ENCODE measurements at places on chromosomes 13 and 19. TPM values are rescaled to one million over a fixed set of nuclear protein-coding genes. Genes with fewer than 3 reads are reported as not detected.

DNA sequence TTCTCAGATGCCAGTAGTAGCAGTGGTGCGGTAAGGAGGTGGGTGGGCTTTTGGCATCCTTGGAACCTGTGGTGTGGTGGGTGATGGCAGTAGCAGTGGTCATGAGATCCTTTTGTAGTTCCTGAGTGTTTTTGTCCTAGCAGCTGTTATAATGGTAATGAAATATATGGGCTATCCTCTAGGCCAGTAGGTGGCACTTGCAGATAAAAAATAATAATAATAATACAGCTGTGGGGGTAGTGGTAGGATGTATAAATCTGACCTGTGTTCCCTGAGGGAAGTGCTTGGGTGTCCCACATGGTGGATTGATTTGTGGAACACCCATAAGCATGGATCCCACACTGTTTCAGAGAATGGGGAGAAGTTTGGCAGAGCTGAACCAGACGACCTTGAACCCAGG is 334.0 kb downstream of the SLITRK5 start:
- no peaks in the 10 kb centered on the region for H3K4me1 ChIP-seq
- no peak overlapping the region for H3K27ac ChIP-seq
- no peak overlapping the region for H3K4me3 ChIP-seq
- H3K27me3 ChIP-seq, result no peaks in the 10 kb centered on the region
- DNase-seq, result no peak
- no peaks in the 10 kb centered on the region for H3K36me3 ChIP-seq

GRCh38 chr19:8340341-8341096 is 2.5 kb downstream of the KANK3 start:
- no peak overlapping the region for H3K4me3 ChIP-seq
- DNase-seq, result no peak
- no peak overlapping the region for H3K27ac ChIP-seq
- H3K27me3 ChIP-seq, result no peaks in the 10 kb centered on the region
- H3K4me1 ChIP-seq, result no peaks in the 10 kb centered on the region

GRCh38 chr19:10736916-10737551 is 19.2 kb downstream of the DNM2 start:
- no peak overlapping the region for H3K4me3 ChIP-seq
- peak overlapping the region; percentile 54 for H3K27ac ChIP-seq
- H3K27me3 ChIP-seq, result no peaks in the 10 kb centered on the region
- peaks cover 15% of the 10 kb centered on the region for H3K4me1 ChIP-seq

- no peak for DNase-seq
- peaks cover 11% of the 10 kb centered on the region for H3K4me1 ChIP-seq
- peaks cover 56% of the 10 kb centered on the region for H3K36me3 ChIP-seq
- H3K27me3 ChIP-seq, result no peaks in the 10 kb centered on the region
- no peak overlapping the region for H3K4me3 ChIP-seq
Measured at GRCh38 chr13:114032126-114032799, 58.4 kb upstream of the C13orf46 start.

- no peaks in the 10 kb centered on the region for H3K27me3 ChIP-seq
- H3K4me1 ChIP-seq, result no peaks in the 10 kb centered on the region
- H3K4me3 ChIP-seq, result no peak overlapping the region
- DNase-seq, result no peak
- no peak overlapping the region for H3K27ac ChIP-seq
Measured at GRCh38 chr13:33832872-33833271, 14.9 kb downstream of the RFC3 start.

DNA sequence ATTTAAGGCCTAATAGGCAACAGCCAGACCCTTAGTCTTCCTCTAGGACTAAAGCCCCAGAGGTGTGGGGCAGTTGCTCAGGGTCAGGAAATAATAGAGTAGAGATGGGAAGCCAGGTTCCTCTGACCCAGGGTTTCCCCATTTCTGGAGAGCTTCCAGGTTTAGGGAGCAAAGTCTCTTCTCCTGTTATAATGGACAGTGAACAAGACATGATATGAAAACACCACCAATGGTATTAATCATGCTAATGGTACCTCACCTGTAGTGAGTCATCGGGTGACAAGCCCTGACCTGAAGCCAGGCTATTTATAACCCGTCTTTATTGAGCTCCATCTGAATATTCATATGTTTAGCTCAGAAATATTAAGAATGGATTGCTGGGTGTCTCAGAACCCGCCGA is 24.6 kb downstream of the BICRA start:
- H3K4me1 ChIP-seq, result no peaks in the 10 kb centered on the region
- no peaks in the 10 kb centered on the region for H3K36me3 ChIP-seq
- H3K27ac ChIP-seq, result no peak overlapping the region
- no peaks in the 10 kb centered on the region for H3K27me3 ChIP-seq
- no peak overlapping the region for H3K4me3 ChIP-seq
- DNase-seq, result no peak

DNA sequence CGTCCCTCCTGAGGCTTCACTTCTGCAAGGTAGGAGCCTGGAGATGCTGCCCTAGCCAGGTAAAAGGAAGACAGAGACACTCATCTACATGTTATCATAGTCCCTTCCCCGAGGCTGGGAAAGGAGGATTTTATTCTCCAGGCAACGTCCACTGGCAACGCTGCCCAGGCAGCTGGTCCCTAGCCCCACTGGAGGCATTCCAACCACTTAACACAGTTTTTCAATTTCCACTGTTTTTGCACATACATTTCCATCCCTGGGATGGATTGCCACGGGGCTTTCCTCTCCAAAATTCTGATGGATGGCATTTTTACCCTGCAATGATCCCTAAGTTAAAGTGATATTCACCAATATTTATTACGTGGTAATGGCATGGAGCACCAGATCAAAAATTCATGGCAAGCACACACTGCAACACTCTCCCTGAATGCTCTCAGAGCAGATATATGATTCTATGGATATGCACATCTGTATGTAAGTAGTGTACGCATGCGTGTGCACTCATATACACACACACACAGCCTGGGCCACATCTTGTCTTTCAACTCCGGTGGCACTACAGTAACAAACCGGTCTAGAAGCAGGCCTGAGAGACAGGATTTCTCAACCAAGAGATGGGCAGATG is 322.3 kb upstream of the TSHZ3 start:
- H3K36me3 ChIP-seq, result no peaks in the 10 kb centered on the region
- DNase-seq, result no peak
- H3K4me1 ChIP-seq, result no peaks in the 10 kb centered on the region
- no peaks in the 10 kb centered on the region for H3K27me3 ChIP-seq
- H3K4me3 ChIP-seq, result no peak overlapping the region

GRCh38 chr19:23052349-23052748 is 49.4 kb upstream of the ZNF728 start:
- H3K36me3 ChIP-seq, result no peaks in the 10 kb centered on the region
- H3K4me3 ChIP-seq, result no peak overlapping the region
- H3K4me1 ChIP-seq, result no peaks in the 10 kb centered on the region

DNA sequence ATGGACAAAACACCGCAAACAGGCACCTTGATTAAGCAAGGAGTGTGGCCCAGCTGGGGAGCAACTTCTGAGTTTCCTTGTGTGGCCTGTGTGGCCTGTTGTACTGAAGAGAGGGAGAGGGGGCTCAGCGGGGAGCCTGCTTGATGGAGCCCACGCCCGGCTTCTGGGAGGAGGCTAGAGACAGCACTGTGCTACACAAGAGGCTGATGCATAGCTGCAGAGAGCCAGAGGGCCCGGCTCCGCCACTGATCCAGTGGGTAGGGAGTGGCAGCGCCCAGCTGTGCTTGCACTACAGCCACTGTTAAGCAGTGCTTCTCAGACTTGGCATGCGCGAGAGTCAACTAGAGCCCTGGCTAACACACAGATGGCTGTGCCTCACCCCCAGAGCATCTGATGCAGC is 19.0 kb downstream of the LYL1 start:
- no peaks in the 10 kb centered on the region for H3K36me3 ChIP-seq
- H3K4me3 ChIP-seq, result no peak overlapping the region
- H3K4me1 ChIP-seq, result no peaks in the 10 kb centered on the region
- no peaks in the 10 kb centered on the region for H3K27me3 ChIP-seq
- DNase-seq, result no peak

GRCh38 chr13:50585674-50586413 is 257.6 kb downstream of the DLEU7 start:
- no peak overlapping the region for H3K4me3 ChIP-seq
- no peaks in the 10 kb centered on the region for H3K27me3 ChIP-seq
- H3K36me3 ChIP-seq, result no peaks in the 10 kb centered on the region

DNA sequence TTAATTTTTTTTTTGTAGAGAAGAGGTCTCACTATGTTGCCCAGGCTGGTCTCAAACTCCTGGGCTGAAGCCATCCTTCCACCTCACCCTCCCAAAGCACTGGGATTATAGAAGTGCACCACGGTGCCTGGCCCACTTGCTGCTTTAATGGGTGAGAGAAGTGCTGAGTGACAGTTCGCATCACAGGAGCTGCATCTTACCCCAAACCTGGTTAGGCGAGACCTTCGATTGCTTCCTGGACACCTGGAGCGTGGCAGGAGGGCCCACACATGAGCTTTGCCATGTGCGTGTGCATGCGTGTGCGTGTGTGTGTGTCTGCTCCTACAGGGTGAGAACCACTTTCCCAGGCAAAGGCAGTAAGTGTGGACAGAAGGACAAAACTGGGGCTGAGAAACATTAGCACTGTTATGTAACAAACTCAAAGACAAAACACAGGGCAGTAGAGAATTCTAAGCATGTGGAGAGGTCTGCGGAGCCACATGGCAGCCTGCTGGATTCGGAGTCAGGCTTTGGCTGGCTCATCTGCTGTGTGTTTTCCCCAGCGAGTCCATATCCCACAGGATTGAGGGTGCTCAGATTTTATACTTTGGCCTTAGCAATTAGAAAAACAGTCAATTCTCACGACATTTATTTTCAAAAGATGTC is 11.7 kb upstream of the MTIF3 start:
- no peaks in the 10 kb centered on the region for H3K27me3 ChIP-seq
- no peaks in the 10 kb centered on the region for H3K4me1 ChIP-seq
- H3K4me3 ChIP-seq, result no peak overlapping the region
- no peak for DNase-seq
- H3K36me3 ChIP-seq, result no peaks in the 10 kb centered on the region

DNA sequence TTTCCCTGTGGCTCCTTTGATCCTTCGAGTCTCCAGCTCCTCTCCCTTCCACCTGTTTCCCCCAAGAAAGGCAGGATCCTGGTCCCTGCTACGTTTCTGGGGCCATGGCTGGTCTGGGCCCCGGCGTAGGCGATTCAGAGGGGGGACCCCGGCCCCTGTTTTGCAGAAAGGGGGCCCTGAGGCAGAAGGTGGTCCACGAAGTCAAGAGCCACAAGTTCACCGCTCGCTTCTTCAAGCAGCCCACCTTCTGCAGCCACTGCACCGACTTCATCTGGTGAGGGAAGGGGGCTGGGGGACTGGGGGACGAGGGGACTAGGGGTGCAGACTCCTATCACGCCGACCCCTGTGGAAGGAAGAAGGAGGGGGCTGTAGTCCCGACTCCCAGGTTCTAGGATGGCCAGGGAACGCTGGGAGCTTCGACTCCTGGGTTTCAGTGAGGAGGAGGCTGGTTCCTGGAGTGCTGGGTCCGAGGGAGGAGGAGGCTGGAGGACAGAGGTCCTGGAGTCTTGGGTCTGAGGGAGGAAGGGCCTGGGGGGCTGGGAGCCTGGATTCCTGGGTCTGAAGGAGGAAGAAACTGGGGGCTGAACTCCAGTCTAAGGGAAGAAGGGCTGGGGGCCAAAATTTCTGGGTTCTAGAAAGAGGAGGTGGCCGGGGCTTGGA is 524 bp downstream of the PRKCG start:
- no peak overlapping the region for H3K27ac ChIP-seq
- H3K4me3 ChIP-seq, result no peak overlapping the region
- peaks cover 37% of the 10 kb centered on the region for H3K27me3 ChIP-seq
- H3K4me1 ChIP-seq, result peaks cover 41% of the 10 kb centered on the region
- H3K36me3 ChIP-seq, result no peaks in the 10 kb centered on the region

- no peaks in the 10 kb centered on the region for H3K27me3 ChIP-seq
- H3K36me3 ChIP-seq, result no peaks in the 10 kb centered on the region
- DNase-seq, result peak; percentile 17
- no peaks in the 10 kb centered on the region for H3K4me1 ChIP-seq
- H3K27ac ChIP-seq, result no peak overlapping the region
Measured at GRCh38 chr13:19927117-19927748, 31.3 kb upstream of the ZMYM2 start.

GRCh38 chr13:101291206-101291605 is 125.1 kb downstream of the NALCN start:
- H3K27ac ChIP-seq, result no peak overlapping the region
- no peaks in the 10 kb centered on the region for H3K27me3 ChIP-seq
- DNase-seq, result no peak
- no peak overlapping the region for H3K4me3 ChIP-seq
- no peaks in the 10 kb centered on the region for H3K4me1 ChIP-seq
- no peaks in the 10 kb centered on the region for H3K36me3 ChIP-seq

- no peak overlapping the region for H3K27ac ChIP-seq
- no peak for DNase-seq
- H3K4me3 ChIP-seq, result no peak overlapping the region
- no peaks in the 10 kb centered on the region for H3K36me3 ChIP-seq
- peaks cover 19% of the 10 kb centered on the region for H3K4me1 ChIP-seq
Measured at GRCh38 chr19:48718711-48719231, 754 bp downstream of the MAMSTR start.

- H3K4me3 ChIP-seq, result no peak overlapping the region
- H3K36me3 ChIP-seq, result no peaks in the 10 kb centered on the region
- H3K27me3 ChIP-seq, result no peaks in the 10 kb centered on the region
- H3K27ac ChIP-seq, result no peak overlapping the region
- DNase-seq, result no peak
- H3K4me1 ChIP-seq, result peaks cover 20% of the 10 kb centered on the region
Measured at GRCh38 chr19:1947651-1948209, 6.8 kb downstream of the CSNK1G2 start.

DNA sequence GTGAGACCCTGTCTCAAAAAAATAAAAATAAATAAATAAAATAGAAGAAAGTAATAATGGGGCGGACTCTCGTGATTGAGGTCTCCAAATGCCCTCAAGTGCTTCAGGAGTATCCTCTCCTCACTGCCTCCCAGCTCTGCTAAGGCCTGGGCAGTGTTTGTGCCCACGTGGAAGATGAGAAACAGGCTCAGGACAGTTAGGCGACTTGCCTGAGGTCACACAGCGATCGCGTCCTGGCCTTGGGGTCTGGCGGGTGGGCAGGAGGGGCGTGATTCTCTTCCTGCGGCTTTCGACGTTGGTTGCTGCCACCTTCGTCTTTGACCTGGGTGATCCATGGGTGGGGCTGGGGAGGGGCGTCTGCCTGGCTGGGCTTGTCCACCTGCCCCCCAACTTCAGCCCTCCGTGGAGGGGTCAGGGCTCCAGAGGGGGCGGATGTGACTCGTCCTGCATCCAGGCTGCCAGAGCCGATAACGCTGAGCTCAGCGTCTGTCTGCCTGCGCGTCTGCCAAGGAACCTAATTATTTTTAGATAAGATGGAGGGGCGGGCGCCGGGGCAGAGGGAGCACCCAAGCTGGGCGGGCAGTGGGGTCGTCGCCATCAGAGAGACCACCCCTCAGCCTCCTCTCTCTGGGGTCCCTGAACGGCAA is 56.9 kb downstream of the NFIC start:
- no peak overlapping the region for H3K4me3 ChIP-seq
- H3K27me3 ChIP-seq, result no peaks in the 10 kb centered on the region
- no peaks in the 10 kb centered on the region for H3K4me1 ChIP-seq
- no peak for DNase-seq

The TRAPPC2B gene
- total RNA-seq, result 7.7 TPM

The GAS6 gene
- 0.42 TPM for total RNA-seq

The SCEL gene
- not detected for total RNA-seq

The CEACAM8 gene
- not detected for total RNA-seq
